ENCODE measurements at places on chromosomes 7 and 10.
A peak's percentile ranks its signal among the peaks of the same experiment; 100 is the strongest.

DNA sequence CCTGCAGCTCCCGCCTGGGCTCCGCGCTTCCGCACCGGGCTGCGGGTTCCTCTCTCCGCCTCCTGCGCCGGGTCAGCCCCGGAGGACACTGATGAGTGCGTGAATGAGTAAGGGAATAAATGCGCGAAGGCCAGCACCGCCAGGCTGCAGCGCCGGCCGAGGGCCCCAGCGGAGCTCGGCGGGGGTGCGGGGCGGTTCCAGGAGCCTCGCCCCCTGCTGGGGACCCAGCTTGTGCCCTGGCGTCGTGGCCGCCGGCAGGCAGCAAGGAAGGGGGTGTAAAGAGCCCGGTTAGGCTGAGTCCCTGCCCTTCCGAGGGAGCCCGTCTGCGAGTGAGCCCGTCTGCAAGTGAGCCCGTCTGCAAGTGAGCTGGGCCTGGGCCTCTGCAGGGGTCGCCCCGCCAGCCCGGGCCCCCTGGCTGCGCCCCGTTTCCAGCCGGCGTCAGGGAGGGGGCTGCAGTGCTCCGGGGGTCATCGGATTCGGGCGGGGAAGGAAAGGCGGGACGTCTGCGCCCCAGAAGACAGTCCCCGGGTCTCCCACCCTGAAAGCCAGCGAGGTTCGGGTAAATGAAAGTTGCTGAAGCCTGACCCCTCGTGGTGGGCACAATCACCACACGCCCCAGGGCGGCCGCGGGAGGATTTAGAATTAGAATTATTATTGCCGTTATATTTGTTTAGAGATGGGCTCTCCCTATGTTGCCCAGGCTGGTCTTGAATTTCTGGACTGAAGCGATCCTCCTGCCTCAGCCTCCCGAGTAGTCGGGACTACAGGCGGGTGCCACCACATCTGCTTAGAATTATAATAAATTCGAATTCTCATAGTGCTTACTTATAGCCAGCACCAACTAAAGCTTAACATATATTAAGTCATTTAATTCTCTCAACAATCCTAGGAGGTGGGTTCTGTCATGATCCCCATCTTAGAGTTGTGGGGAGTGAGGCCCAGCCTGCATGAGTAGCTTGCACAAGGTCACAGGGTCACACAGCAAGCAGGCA lies 8.6 kb upstream of the CRYGN start:
- DNase-seq: peak; percentile 71

- DNase-seq: no peak
Measured at GRCh38 chr7:33107136-33108066, 1.8 kb downstream of the RP9 start.

- no peak for DNase-seq
Measured at GRCh38 chr10:61673360-61673759, 10.6 kb downstream of the CABCOCO1 start.

GRCh38 chr10:112873541-112873940 lies 76.5 kb upstream of the TCF7L2 start:
- DNase-seq: no peak

GRCh38 chr7:108634535-108634934 lies 64.9 kb downstream of the DNAJB9 start:
- DNase-seq: no peak

DNA sequence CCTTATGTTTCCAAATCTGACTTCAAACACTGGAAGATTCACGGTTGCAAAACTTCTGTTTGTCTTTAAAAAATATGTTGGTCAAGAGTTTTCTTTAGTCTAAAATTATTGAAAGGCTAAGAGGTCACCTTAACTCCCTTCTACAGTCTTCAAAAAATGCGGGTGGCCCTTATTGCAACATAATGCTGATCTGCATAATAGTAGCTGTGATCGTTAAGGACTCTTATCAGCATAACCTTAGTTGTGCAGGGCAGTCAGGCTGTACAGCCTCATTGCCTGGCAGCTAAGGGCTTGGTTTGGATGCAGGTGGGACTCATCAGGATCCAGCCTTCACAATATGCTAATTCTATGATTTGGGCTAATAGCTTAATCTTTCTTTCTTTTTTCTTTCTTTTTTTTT lies 15.0 kb downstream of the KIAA1217 start:
- DNase-seq: no peak

DNA sequence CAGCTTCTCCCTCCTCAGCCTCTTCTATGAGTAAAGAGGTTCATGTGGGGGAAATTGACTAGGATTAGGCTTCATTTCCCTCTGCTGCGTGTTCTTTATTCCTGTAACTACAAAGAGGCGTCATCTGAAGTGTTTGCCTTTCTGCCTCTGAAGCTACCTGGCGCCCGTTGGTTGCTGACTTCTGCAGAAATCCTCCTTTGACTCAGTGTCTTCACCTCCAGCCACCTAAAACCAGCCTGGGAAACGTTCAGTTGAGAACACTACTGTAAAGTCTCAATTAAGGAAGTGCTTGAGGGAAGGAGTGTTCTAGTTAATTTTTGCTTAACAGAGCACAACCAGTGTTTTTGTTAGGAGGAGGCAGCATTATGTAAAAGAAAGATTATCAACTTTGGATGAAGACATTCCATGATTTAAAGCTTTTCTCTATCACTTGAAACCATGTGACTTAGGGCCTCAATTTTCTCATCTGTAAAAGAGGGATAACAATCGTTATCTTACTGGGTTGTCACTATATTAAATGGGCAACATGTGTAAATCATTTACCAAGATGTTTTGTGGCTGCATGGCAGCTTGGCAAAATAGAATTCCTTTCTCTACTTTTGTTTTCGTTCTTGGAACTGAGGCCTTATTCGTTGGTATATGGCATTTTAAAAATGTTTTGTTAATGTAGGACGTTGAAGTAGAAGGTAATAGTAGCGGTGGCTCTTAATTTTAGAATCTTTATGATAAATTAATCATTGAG lies 642.9 kb downstream of the SDK1 start:
- no peak for DNase-seq

DNA sequence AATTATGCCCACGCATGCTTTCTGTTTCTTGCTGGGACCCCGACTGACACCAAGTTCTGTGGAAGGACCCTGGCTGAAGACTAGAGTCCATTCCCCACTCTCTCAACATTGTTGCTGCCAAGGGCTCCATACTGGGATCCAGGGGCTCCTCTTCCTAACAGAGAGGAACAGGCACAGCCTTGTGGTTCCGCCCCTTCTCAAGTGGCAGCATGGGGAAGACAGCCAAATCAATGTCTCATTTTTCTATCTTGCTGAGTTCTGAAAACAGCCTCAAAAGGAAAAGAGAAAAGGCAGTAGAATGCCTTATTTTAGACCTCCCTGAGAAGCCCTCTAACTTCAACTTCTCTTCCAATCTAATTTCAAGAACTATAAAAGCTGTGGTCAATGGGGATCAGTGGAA lies 23.7 kb upstream of the LAMB1 start:
- DNase-seq: no peak

DNA sequence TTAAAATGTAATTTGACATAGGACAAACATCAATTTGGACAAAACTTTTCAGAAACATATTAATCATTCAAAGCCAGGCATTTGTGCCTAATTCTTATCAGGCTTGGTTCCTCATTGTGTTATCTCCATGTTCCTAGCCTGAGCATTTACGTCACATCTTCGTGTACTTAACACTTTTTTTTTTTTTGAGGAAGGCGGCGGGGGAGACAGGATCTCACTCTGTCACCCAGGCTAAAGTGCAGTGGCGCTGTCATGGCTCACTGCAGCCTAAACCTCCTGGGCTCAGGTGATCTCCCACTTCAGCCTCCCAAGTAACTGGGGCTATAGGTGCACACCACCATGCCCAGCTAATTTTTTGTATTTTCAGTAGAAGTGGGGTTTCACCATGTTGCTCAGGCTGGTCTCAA lies 19.8 kb downstream of the HNRNPA2B1 start:
- DNase-seq: no peak

DNA sequence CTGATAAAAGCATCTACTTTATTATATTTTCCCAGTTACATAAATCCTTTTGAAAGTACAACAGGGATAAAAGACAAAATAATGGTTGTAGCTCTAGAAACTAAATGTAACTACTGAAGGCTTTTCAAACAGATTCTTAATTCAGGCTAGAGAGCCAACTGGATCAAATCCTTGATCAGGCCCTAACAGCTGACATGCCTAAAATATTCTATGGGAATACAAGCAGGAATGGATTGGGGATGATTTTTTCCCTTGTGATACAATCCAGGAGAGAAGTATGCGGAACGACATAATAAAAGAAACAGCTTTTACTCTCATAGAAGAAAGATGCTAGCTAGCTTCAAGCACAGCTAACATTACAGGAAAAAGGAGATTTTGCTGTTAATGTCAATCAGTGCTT lies 49.0 kb downstream of the NT5C2 start:
- no peak for DNase-seq

DNA sequence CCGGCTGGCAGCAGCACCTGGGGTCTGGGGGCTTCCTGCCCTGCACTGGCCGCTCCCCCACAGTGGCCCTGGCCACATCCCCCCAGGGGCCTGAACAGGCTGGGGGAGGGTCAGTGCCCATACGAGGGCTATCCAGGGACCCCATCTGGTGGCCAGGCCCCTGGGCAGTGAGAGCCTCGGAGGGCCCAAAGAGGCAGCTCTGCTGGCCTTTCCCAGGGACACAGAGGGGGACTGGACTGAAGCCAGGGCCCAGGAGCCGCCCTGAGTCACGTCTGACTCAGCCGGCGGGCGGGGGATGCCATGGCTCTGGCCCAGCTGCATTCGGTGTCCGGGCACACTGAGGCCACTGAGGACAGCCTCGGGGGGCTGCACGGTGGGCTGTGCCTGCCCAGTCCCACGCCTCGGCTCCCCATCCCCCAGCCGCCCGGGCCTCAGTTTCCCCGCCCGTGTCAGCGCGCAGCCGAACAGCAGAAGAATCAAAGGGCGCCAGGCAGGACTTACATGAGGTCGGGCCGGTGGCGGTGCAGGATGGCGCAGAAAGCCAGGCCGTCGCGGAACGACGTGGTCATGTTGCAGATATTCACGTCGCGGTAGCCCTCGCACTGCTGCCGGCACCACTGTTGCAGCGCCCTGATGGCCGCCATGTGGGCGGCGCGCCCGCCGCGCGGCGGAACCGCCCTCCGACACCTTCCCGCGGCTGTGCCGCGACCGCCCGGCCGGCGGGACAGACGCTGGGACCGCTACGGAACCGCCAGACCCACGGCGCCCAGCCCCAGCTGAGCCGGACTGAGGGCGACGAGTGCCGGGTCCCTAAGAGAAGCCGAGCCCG lies at the start of gene MICALL2:
Gene MICALL2 (minus strand): TSS at position 788 of the 829 bp plus-strand sequence. CDS start 144 bp downstream, at position 644.
- no peak for DNase-seq

- DNase-seq: no peak
Measured at GRCh38 chr10:132590752-132591121, 53.1 kb downstream of the INPP5A start.

GRCh38 chr10:130337696-130338635 lies 201.8 kb downstream of the GLRX3 start:
- no peak for DNase-seq

GRCh38 chr10:34491678-34492077 lies 323.4 kb downstream of the PARD3 start:
- no peak for DNase-seq

- no peak for DNase-seq
Measured at GRCh38 chr7:45978731-45979211, 57.7 kb upstream of the IGFBP3 start.

DNA sequence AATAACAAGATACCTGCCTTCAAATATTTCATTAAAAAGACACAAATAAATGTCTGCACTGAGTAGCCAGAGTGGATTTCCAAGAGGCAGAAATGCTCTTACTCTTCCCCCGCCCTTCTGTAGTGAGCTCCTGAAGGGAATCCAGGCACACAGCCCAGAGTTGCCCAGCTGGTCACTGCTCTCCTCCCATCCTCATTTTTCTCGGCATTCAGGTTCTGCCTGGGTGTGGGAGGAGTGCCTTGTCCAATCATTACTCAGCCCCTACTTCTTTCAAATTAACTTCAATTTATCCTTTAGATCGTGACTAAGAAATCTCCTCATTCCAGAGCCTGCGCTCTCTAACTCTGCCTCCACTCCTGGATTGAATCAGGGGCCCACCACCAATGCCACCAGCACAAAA lies 12.2 kb downstream of the CCDC6 start:
- no peak for DNase-seq

- no peak for DNase-seq
Measured at GRCh38 chr10:131554821-131555220, 243.3 kb upstream of the TCERG1L start.

GRCh38 chr7:2572101-2572842 lies 13.5 kb downstream of the IQCE start:
- DNase-seq: no peak

- no peak for DNase-seq
Measured at GRCh38 chr7:158766570-158767281, 62.1 kb upstream of the NCAPG2 start.

- DNase-seq: peak; percentile 14
Measured at GRCh38 chr7:4633012-4633411, 49.1 kb upstream of the FOXK1 start.

DNA sequence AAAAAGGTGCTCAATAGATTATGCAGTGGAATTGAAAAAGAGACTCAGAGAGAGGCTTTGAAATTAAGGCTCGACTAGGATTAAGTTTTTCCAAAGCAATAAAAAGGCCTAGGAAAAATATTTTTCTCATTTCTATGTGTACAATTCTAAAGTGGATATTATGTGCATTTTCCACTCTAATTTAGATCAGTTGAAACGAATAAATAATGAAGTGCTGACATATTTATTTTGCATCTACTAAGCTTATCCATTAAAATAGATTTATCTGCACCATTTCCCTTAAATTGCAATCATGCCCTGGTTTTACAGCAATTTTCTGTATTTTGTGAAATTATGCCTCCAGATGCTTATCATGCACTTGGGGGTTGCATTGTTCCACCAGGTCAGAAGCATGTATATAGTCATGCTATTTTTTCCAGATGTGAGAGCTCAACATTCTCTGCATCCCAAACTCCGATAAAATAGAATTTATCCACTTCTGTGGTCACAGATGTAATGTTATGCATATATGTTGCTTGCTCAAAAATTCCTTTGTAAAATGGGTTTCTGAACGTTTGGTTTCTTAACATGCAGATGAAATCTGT lies 18.3 kb downstream of the FIGNL1 start:
- no peak for DNase-seq

DNA sequence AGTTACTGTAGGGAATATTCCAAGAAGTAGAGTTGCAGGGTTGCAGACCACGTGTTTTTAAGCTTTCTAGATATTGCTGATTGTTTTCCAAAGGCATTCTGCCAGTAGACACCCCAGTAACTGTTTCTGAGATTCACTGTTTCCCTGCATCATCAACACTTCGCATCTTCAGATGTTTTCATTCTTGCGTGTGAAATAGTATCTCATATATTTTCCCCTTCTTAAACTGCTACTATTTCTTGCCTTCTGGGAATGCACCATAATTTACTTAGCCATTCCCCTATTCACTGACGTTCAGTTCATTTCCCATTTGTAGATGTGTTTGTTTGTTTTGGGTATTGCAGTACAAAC lies 30.7 kb downstream of the ALOX5 start:
- no peak for DNase-seq

All from activated T-cell treated with anti-CD3 and anti-CD28 coated beads for 24 hours (primary cell).